ENCODE measurements at places on chromosomes 11 and 22.

GRCh38 chr11:116596346-116597260, 176.2 kb downstream of the BUD13 start:
- no peak for DNase-seq

GRCh38 chr11:128734832-128735224, 41.0 kb downstream of the FLI1 start:
- DNase-seq: no peak

DNA sequence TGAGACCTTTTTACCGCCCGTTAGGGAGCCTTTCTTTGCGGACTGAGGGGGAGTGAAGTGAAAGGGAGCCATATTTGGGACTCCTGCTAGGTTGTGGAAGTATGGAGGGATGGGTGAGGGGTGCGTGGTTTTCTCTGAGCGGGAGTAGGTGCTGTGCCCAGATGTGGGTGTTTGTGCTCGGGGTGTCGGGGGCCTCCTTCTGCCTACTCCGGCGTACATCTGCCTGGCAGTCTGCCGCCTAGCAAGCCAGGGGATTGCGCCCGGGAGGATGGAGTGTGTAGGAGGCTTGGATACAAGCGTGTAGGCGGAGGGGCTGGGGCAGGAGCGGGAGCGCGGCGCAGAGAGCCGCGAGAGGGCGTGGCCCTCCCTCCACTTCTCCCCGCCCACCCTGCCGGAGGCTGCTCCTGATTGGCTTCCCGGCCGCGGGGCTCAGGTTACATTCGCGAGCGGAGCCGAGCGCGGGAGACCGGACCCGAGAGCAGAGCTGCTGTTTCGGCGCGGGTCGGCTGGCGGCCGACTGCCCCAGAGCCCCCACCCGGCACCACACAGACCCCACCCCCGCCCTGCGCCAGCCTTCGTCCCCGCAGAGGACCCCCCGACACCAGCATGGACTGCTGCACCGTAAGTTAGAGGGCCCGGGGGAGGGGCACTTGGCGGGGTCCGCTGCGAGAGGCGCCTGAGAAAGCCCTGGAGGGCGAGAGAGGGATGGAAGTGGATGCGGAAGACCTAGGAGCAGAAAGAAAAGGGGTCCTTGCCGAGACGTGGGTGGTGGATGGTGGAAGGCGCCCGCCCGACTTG, at the start of gene NRGN:
NRGN (plus strand) TSS at position 464 of the 798 bp plus-strand sequence; CDS start at position 607, 143 bp downstream.
- DNase-seq: peak; percentile 98

DNA sequence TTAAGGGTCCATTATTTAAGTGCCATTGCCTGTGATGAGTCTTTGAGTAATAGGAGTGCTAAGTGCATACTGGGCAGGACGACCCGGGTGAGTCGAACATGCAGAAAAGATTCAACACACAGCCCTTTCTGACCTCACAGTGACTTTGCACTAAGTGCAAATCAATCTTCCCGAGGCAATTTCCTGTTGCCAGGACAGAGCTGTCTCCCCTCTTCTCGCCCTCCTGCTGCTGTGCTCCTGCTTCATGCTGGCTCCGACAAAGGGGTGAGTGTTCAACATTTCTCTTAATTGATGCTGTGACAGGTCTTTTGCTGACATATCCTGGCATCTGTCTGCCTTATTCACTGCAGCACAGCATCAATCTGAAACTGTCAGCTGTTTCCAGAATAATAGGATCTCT, 42.0 kb downstream of the MCHR1 start:
- peak; percentile 29 for DNase-seq

DNA sequence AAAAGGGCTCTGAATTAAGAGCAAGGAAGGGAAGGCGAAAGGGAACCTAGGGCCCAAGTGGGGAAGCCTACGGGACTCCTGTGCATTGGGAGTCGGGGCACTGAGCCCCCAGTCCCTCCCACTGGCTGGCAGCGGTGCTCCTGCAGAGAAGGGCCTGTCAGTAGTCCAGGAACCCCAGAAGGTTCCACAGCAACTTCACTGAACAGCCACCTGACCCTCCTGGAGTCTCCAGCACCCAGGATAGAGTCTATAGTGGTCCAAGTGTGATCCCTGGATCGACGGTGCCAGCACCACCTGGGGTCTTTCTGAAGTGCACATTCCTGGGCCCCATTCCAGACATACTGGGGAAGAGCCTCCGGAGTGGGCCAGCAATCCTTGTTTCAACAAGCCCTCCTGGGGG, 100.0 kb upstream of the B3GAT1 start:
- no peak for DNase-seq

DNA sequence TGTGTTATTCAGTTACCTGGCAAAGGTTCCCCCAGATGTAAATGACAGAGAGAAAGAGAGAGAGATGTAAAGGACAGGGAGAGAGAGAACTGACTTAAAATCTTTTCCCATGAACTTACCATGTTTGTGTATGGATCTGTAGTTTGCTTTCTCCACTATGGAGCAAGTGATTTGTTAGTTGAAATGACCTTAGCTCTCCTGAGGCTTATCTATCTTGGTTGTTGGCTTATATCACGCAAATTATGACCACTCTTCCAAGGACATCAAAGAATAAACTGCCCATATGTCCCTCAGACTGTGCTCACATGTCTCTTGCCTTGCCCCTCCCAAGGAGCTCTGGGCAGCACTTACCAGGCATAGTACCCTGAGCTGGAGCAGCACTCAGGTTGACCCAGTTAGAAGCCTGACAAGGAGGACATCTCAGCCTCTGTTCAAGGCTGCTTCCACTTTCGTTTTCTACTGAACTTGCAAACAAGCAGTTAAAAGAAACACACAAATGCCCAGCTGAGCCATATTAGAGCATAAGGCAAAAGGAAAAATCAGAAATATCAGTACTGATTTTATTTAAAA, 95.3 kb upstream of the RCN1 start:
- DNase-seq: no peak
